ENCODE measurements at places on chromosomes 2 and 18.

- DNase-seq: no peak
Observed at GRCh38 chr2:220353897-220354296, 726.5 kb downstream of the SLC4A3 start.

DNA sequence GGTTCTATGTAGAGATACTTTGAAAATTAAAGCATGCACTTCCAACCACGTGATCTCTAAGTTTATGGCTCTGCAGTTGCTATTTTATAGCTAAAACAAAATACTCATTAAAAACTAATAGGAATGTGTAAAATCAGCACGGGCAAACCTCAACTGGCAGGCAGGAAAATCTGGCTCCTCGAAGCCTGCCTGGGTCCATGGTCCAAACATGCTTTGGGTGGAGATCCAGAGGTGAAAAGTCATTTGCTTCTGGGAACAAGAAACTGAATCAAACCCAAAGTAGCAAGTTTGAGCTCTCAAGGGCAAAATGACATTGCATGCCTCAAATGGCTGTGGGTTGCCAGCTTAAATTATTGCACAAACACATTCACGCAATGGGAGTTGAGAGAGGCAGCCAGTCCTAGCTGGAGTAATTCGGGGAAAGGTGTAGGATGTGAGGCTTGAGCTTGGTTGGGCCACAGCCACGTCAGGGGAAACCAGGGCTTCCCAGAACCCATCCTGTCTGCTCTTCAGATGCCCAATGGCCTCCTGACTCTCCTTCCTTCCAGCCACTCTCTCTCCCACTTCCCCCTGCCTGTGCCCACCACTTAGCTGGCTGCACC, 75.2 kb upstream of the LCLAT1 start:
- no peak for DNase-seq

DNA sequence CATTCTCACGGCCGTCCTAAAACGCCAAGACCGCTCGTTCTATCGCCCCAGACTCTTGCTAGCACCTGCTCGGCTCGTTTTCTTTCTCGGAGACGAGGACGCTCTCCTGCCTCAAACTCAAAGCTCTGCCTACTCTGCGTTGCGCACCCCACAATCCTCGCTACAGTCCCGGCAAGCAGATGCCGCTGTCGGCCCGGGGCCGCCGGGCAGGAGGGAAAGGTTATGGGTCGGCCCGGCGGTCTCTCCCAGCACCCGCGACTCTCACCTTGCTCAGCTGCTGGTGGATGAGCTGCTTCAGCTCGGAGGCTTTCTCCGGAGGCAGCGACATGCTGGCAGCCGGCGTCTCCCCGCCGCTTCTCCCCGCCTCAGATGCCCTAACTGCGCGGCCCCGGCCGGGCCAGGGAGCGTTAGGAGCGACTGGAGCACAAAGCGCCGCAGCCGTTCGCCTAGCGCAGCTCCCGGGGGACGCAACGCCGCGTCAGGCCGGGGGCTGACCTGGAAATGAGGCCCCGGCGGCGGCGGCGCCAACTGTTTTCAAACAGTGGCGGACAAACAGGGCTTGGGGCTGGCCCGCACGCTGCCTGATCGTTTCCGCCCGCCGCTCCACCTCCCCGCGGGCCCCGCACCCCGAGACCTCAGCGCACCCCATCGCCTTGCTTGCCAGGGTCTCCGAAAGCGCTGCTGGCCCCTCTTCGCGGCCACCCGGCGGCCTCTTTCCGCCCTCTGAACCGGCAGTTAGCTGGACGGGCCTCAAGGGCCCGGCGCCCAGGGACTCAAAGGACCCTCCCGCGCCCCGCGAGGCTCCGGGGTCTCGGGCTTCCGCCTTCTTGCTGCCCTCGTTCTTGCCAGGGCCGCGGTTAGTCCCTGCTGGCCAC, at the start of the genes CEP76 and PSMG2:
TSS of gene CEP76 (minus strand) at position 503 of the 875 bp plus-strand sequence. CDS start at position 328, 175 bp downstream.
TSS of gene PSMG2 (plus strand) at position 822 of the 875 bp plus-strand sequence. CDS start 66 bp downstream, outside the sequence.
- peak; percentile 89 for DNase-seq

- DNase-seq: no peak
Observed at GRCh38 chr2:83517727-83518368, 941.2 kb downstream of the SUCLG1 start.

DNA sequence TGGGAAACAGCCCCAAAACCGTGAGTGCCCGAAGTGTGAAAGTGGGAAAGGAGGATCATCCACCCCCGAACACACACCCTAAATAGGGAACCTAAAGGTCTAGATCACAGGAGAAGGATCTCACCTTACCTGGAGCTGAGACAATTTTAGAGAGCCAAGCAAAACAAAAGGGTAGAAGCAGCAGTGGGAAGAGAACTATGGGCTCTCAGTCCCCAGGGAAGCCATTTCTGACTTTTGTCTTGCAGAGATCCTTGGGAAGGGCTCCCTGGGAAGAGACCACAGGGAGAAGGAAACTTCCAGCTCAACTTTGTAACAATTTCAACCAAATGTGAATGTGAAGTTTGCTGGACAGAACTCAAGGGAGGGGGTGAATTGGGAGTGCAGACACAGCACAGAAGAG, 110.6 kb downstream of the WDPCP start:
- DNase-seq: no peak

GRCh38 chr2:118046634-118047210, 32.9 kb upstream of the CCDC93 start:
- DNase-seq: no peak

- peak; percentile 17 for DNase-seq
Observed at GRCh38 chr2:106108351-106108750, 85.8 kb downstream of the UXS1 start.

- DNase-seq: no peak
Observed at GRCh38 chr2:175218551-175218950, 37.0 kb upstream of the ATP5MC3 start.

All from putamen (tissue), 1 donor.